ENCODE measurements at places on chromosomes 4 and X. TPM values are rescaled to one million over a fixed set of nuclear protein-coding genes. Genes with fewer than 3 reads are reported as not detected.

The ZNF718 gene
- 6.3 TPM for total RNA-seq

- no peak overlapping the region for H3K27ac ChIP-seq
- DNase-seq: no peak
- H3K36me3 ChIP-seq: no peaks in the 10 kb centered on the region
- H3K27me3 ChIP-seq: no peaks in the 10 kb centered on the region
Observed at GRCh38 chr4:39641451-39641850, 2.8 kb upstream of the SMIM14 start.

DNA sequence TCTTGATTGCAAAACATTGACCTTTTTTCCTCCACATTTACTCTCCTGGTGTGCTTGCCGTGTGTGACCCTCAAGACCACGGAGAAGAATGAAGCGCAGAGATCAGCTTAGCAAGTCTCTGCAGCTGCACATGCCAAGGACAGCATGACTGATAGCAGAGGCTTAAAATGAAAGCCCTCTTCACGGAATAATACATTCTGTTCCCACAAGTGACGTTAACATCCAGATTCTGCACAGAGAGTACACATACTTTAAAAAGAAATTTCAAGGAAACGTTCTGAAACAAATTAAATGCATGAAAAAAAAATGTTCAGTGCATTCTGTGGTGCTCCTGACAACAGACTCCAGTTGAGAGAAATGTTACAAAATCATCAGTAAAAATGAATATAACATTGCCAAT, 60.9 kb downstream of the SLC7A11 start:
- DNase-seq: no peak
- H3K27me3 ChIP-seq: no peaks in the 10 kb centered on the region
- no peaks in the 10 kb centered on the region for H3K4me1 ChIP-seq
- no peak overlapping the region for H3K27ac ChIP-seq
- H3K36me3 ChIP-seq: no peaks in the 10 kb centered on the region
- no peak overlapping the region for H3K4me3 ChIP-seq

DNA sequence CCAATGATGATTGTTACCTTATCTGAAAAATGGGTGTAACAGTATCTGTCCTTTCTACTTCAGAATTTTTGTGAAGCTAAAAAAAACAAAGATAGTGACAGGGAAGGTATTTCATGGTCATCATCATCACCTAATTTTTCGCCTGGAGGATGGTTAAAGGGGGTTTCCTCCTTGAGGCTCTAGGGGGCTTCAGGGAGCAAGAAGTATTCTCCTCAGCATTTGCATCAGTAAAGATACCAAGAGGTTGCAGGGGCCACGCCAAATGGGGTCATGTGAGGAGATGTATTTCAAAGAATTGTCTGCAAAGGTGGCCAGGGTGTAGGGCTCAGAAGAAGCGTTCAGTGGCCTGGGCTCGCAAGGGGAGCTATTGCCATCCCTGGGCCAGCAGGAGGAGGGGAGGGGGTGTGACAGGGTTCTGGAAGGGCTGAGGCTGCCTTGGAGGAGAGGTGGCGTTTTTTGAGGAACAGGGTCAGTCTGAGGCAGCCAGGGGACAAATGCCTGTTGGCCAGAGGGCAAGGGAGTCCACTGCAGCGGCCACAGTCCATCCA, 7.3 kb upstream of the NSG1 start:
- peaks cover 2% of the 10 kb centered on the region for H3K36me3 ChIP-seq
- H3K27me3 ChIP-seq: peaks cover 16% of the 10 kb centered on the region
- no peak for DNase-seq
- H3K4me3 ChIP-seq: no peak overlapping the region
- H3K4me1 ChIP-seq: peaks cover 10% of the 10 kb centered on the region

The DCLK2 gene
- total RNA-seq: not detected

The CENPE gene
- 9.8 TPM for total RNA-seq

DNA sequence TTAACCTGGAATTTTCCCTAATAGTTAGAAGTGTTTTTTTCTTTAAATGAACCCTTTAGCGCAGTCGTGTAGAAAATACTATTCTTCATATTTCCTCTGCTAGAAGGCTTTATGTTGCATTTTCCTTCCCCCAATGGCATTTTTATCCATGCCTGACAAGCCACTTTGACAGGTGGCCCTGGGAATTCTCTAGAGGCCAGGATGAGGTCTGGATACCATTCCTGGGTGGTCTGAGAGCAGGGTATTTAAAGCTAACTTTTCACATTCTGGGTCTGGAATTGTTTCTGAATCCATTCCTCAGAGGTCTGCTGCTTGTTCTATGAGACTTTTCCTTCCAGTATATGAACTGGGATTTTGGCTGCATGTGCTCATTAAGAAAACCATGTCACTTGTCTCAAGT, 31.2 kb upstream of the PDGFRA start:
- H3K4me3 ChIP-seq: no peak overlapping the region
- no peak for DNase-seq
- no peaks in the 10 kb centered on the region for H3K36me3 ChIP-seq
- peaks cover 16% of the 10 kb centered on the region for H3K27me3 ChIP-seq
- no peak overlapping the region for H3K27ac ChIP-seq
- H3K4me1 ChIP-seq: no peaks in the 10 kb centered on the region

The ESX1 gene
- total RNA-seq: not detected

The PPBP gene
- total RNA-seq: 1,001 TPM

The IL3RA gene
- 0.60 TPM for total RNA-seq

GRCh38 chr4:10106421-10107039, 10.1 kb downstream of the WDR1 start:
- peak overlapping the region; percentile 97 for H3K27ac ChIP-seq
- no peaks in the 10 kb centered on the region for H3K27me3 ChIP-seq
- H3K4me1 ChIP-seq: peaks cover 90% of the 10 kb centered on the region
- DNase-seq: peak; percentile 69
- H3K4me3 ChIP-seq: peak overlapping the region; percentile 86

DNA sequence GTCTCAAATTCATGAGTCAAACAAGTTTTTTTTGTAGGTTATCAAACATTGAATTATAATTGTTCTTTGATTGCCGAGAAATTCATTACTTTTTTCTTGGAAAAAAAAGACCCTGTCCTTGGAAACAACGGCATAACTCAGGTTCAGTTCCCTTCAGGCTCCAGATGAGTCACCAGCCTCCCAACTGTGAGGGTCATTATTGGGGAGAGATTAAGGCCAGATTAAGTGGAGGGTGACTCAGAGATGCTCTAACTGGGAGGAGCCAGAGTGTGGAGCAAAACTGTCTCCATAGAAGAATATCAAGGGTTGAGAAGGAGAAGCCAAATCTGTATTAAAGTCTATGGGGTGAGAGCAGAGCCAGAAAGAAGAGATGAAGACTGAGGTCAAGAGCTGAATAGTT, 9.6 kb downstream of the ADGRG4 start:
- no peak overlapping the region for H3K27ac ChIP-seq
- no peak overlapping the region for H3K4me3 ChIP-seq
- H3K27me3 ChIP-seq: no peaks in the 10 kb centered on the region
- H3K4me1 ChIP-seq: no peaks in the 10 kb centered on the region

- no peaks in the 10 kb centered on the region for H3K27me3 ChIP-seq
- H3K4me3 ChIP-seq: no peak overlapping the region
- no peak for DNase-seq
- peaks cover 3% of the 10 kb centered on the region for H3K36me3 ChIP-seq
- no peak overlapping the region for H3K27ac ChIP-seq
Observed at GRCh38 chr4:15414551-15415091, 13.2 kb upstream of the C1QTNF7 start.

- DNase-seq: no peak
- H3K36me3 ChIP-seq: no peaks in the 10 kb centered on the region
- H3K27ac ChIP-seq: no peak overlapping the region
- H3K4me1 ChIP-seq: no peaks in the 10 kb centered on the region
Observed at GRCh38 chr4:88567591-88567990, 24.7 kb upstream of the HERC3 start.
